ENCODE measurements at places on chromosomes 2 and 18.

- no peak for DNase-seq
These were observed 1300.0 kb upstream of the FAM98A start for GRCh38 chr2:34899079-34899478.

DNA sequence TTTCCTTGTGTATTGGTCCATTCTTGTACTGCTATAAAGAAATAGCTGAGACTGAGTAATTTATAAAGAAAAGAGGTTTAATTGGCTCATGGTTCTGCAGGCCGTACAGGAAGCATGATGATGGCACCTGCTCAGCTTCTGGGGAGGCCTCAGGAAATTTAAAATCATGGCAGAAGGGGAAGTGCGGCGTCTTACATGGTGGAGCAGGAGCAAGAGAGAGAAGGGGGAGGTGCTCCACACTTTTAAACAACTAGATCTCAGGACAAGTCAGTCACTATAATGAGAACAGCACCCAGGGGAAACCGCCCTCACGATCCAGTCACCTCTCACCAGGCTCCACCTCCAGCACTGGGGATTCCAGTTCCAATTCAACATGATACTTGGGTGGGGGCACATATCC is 54.3 kb downstream of the MSH2 start:
- no peak for DNase-seq

GRCh38 chr2:216807857-216808272 is 52.0 kb downstream of the TNP1 start:
- DNase-seq: no peak

GRCh38 chr2:20439503-20439902 is 7.4 kb upstream of the RHOB start:
- no peak for DNase-seq

GRCh38 chr2:36562973-36563532 is 34.9 kb downstream of the FEZ2 start:
- DNase-seq: no peak

GRCh38 chr2:34909992-34910705 is 1311.0 kb upstream of the FAM98A start:
- no peak for DNase-seq

GRCh38 chr2:121085801-121086200 is 199.2 kb downstream of the TFCP2L1 start:
- DNase-seq: no peak

- DNase-seq: no peak
These were observed 103.9 kb upstream of the GULP1 start for GRCh38 chr2:188187726-188188125.

DNA sequence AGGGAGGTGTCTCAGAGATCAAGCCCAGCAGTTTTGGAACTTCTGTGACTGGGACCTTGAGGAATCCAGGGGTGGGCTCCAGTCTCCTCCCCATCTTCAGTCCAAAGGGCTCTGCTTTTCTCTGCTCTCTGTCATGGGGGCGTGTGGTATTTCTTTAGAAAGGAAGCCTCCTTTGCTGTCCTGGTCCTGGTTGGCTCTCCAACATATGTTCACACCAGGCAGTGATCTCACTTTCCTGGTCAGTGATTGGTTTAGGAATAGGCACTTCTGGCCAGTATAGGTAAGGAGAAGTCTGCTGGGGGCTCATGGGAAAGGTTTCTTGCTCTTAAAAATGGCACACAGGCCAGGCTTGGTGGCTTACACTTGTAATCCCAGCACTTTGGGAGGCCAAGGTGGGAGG is 115.5 kb upstream of the HAAO start:
- no peak for DNase-seq

GRCh38 chr2:19114126-19114525 is 244.3 kb downstream of the OSR1 start:
- DNase-seq: no peak

GRCh38 chr2:103754530-103754929 is 992.7 kb downstream of the TMEM182 start:
- no peak for DNase-seq

DNA sequence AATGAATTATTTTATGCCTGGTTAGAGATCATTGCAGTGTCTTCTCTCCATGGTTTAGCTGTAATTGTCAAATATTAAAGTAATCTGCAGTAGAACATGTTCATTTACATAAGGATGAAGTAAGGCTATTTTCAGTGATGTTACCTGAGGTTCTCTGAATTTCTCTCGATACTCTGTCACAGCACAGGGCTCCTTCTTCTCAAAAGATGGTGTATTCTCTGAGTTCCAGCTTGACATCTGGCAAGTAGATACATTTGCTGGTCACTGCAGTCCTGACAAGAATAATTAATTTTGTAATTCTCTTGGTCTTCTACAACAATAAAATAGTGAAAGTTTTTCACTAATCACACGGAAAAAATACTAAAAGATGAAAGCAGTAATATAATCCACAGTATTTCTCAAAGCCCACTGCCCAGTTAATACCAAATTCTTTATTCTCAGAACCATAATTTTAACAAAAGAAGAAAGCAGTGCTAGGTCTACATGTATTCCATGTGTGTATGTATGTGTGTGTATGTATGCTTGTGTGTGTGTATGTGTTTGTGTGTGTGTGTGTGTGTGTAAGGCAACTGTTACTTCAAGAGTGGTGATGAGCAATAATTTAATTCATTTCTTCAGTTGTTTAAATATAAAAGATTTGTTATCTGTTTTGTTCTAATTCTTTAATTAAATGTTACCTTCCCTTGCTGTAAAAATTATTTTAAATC is 1165.5 kb upstream of the SLC39A10 start:
- DNase-seq: no peak

- no peak for DNase-seq
These were observed 68.2 kb downstream of the LRATD1 start for GRCh38 chr2:14700753-14701152.

DNA sequence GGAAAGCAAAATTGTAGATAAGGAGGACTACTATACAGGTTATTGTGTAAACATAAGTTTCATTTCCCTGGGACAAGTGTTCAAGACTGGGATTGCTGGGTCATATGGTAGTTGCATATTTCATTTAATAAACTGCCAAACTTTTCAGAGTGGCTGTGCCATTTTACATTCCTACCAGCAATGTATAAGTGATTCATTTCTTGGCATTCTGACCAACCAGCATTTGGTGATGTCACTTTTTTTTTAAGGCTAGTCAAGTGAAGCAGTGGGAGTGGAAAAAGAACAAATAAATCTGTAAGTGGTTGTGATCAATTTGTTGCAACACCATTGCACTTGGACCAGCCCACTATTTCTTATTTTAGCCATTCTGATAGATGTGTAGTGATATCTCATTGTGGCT is 5.2 kb upstream of the CHCHD5 start:
- no peak for DNase-seq

GRCh38 chr18:23363865-23364570 is 89.1 kb upstream of the RIOK3 start:
- no peak for DNase-seq

DNA sequence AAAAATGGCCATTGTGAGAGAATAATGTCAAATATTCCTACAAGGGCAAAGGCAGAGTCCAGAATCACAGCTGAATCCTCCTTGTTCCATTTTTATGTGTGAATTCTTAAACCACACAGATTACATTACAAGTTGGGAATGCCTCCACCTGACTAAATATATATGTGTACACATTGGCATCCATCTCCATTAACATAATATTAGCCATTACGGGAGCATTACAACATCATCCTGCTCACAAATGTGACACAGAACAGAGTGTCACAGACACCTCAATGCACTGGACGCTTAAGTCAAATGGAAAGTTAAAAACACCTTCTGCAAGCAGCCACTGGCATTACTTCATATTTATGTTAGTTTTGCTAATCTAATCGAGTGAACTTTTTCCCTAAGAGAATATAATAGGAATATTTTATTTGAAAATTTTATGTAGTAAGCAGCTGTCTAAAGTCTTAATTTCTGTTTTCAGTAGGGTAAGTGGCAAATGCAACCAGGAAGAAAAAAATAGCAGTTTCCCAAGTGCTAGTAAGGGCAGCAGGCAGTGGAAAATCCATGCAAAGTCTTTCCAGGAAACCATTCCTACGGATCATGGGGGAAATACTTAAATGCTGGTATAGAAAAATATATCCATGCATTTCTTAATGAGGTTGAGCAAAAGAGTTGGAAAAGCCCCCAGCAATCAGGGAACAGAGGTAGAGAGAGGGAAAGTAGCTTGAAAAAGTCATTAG is 255.6 kb downstream of the OSR1 start:
- DNase-seq: no peak

- DNase-seq: no peak
These were observed 21.8 kb upstream of the CXCR1 start for GRCh38 chr2:218188528-218188927.

GRCh38 chr2:37676274-37676673 is 4.8 kb upstream of the CDC42EP3 start:
- DNase-seq: no peak

GRCh38 chr18:49025767-49026500 is 75.2 kb upstream of the SMAD7 start:
- DNase-seq: no peak

- DNase-seq: no peak
These were observed 117.1 kb upstream of the PDE1A start for GRCh38 chr2:182543741-182544525.

DNA sequence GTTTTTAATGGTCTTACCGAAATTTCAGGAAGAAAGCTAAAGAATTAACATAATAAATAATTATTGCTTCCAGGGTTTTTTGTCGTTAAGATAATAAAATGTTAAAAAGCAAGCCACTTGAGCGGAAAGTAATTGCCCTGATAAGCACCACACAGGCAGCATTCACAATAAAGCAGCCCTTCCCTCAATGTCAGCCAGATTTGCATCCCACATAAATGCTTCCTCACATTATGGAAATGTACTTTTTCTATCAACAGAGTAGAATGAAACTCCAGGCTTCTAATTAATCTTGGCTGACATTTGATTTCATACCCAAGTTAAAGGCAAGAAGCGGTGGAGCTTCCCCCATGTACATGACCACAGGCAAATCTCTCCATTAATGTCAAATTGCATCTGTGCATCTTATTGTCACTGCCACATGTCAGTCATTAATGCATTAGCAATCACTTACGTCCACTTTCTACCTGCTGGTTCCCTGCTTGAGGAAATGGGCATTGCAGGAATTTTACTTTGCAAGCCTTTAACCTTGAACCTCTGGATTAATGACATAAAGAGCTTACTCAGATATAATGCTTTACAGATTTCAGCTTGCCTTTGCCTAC is 26.2 kb downstream of the PTPRM start:
- no peak for DNase-seq

DNA sequence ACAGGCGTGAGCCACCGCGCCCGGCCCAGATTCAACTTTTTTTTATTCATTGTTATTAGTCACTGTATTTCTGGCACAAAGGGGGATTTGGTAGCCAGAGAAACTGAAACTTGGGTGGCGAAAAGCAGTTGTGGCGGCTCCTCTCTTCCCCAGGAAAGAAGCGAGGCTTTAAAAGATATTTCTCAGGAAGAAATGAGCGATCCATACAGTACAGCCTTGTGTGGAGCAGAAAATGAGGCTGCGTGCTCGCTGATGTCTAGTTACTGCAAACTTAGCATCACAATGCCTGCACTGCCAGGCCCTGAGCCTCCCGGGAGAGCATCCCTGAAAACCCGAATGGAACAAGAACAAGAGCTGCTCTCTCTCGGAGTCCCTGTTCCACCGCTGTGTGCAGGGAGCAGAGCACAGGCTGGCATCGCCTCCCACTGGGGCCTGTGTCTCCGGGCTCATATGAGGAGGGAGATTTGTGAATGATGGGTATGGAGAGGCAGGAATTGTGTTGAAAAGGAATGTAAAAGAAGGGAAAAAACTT is 234.0 kb downstream of the ZNF516 start:
- DNase-seq: no peak

GRCh38 chr2:195533771-195534642 is 123.0 kb upstream of the SLC39A10 start:
- peak; percentile 75 for DNase-seq

- DNase-seq: no peak
These were observed 121.2 kb upstream of the LINC00305 start for GRCh38 chr18:64270121-64270520.

DNA sequence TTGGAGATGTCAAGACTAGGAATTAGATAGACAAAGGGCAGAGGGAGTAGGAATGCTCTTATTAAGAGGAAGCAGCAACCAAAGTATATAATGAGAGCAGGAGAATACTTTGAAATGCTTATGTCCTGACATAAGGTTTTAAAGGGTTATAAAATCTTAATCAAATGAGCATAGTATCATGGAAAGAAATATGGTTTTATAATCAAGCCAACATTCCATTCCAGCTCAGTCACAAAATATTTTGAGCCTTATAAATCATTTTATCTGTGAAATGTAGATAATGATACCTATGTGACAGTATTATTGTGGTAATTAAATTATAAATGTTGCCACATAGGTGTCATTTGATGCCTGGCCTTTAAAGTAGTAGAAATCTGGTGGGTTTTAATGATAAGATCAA is 17.6 kb downstream of the VSNL1 start:
- DNase-seq: no peak

DNA sequence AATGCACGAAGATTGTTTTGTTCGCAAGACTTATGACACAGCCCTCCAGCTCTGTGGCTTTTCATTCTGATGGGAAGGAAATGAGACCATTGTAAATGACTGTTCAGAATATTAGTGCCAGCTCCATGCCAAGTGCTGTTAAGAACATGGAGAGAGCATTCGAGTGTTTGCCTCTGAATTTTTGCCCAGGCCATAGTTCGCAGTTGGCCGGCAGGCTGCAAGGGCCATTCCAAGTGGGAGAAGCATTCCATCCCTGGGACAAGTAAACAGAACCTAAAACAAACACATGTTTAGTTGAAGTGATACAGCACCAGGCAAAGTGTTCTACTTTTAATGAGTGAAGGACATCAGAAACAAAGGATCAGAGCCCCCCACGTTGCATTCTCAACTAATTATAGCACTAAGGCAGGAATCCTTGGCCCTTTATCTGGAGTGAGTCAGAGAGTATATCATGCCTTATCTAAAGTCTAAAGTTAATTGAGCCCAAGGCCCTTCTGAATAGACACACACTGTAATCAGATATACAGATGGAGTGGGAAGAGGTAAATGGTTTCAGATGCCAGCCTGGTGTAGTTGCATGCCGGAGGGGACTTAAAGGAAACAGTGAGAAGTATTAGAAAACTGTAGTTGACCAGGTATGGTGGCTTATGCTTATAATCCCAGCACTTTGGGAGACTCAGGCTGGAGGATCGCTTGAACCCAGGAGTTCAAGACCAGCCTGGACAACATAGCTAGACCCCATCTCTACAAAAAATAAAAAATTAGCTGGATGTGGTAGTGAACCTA is 53.3 kb downstream of the NEDD4L start:
- peak; percentile 74 for DNase-seq

GRCh38 chr2:201260302-201260800 is at the start of gene CASP8:
Gene CASP8, plus strand, starts transcription at chr2:201260536. Its CDS starts 5,951 bp downstream, at chr2:201266487.
- DNase-seq: no peak

- DNase-seq: no peak
These were observed 30.2 kb downstream of the NYAP2 start for GRCh38 chr2:225429717-225430116.

- no peak for DNase-seq
These were observed 984 bp downstream of the CCDC88A start for GRCh38 chr2:55418512-55419232.

GRCh38 chr2:228657807-228658402 is 476.4 kb upstream of the SPHKAP start:
- DNase-seq: no peak

GRCh38 chr18:59218018-59218417 is 1.9 kb upstream of the GRP start:
- no peak for DNase-seq

All from upper lobe of right lung (tissue), 1 donor.